NCI-H2029 treated with DMSO at 0.1 percent for 48 hours (cell line): ENCODE measurements at places on chromosomes 16 and 17.

GRCh38 chr16:46765050-46765449, 16.9 kb upstream of the MYLK3 start:
- no peak for DNase-seq

GRCh38 chr17:29561554-29562517, 5.0 kb downstream of the ABHD15 start:
- DNase-seq, result no peak

DNA sequence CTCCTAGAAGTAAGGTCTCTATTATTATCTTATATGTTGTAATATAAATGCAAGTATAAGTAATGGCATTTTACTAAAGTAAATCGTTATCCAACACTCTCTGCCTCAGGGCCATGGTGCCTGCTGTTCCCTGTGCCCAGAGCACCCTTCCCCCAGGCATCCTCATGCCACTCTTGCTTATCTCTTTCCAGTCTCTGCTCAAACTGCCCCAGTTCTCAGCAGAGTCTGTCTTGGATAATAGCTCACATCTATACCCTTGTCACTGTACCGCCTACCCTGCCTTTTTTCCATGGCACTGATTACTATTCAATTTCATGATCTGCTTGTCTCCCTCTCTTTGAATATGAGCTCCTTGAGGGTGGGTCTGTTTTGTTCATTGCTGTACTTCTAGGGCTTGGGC, 31.7 kb downstream of the CDH1 start:
- DNase-seq, result no peak

- DNase-seq, result no peak
Measured at GRCh38 chr17:4327606-4328005, 38.9 kb downstream of the UBE2G1 start.
